Stimulated activated CD8-positive, alpha-beta memory T cell treated with anti-CD3 and anti-CD28 coated beads, Interleukin-4, amount 100 ng/mL, for 1 hour (primary cell): ENCODE measurements at places on chromosomes 3 and 15.

DNA sequence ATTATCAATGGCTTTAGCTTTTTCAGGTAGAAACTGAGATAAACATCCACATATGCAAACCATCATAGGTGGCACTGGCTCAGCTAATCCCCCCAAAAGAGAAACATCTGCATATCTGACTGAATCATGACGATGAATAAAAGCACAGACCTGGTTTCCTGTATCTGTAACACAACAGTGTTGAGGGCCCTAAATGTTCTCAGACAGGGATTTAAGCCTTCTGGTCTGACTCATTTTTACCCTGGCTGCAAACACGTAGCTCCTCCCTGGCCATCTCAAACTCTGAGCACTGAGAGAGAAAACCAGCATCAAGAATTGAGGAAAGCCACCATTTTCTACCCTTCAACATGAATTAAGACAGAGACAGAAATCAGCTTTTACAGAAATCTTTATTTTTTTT lies 35.2 kb downstream of the GLB1 start:
- DNase-seq = no peak

DNA sequence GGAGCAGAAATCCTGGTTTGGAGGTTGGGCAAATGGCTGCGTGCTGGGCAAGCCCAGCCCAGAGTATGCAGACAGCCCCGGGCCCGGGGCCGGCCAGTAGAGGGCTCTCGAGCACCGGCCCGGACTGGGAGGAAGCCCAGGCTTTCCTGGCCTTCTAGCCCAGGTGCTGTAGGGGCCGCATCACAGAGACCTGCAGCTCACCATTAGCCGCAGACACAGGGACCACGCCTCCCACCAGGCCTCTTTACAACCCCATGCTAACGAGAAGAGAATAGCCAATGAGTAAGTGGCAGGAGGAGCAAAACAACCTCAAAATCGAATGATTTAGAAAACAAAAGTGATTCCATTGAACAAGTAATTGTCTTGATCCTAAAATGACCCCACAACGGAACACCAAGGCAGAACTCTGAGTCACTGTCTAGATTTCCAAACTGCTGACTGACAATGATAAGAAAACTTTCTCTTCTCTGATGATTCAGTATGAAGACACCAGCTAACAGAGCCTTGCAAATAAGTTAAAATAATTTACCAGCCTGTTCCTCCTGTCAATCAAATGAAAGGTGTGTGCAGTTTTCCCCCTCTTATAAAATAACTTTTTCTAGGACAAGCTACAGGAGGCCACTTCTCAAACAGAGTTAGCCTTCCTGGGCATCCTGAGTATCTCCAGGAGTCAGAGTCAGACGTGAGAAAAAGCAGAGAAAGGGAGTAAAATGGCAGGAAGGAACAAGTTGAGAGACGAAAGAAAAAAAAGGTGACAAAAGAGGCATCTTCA lies 102.2 kb downstream of the DGKG start:
- no peak for DNase-seq

GRCh38 chr3:172065527-172065926 lies 26.1 kb downstream of the FNDC3B start:
- DNase-seq = no peak

- no peak for DNase-seq
Measured at GRCh38 chr15:39530480-39531342, 50.2 kb upstream of the THBS1 start.

DNA sequence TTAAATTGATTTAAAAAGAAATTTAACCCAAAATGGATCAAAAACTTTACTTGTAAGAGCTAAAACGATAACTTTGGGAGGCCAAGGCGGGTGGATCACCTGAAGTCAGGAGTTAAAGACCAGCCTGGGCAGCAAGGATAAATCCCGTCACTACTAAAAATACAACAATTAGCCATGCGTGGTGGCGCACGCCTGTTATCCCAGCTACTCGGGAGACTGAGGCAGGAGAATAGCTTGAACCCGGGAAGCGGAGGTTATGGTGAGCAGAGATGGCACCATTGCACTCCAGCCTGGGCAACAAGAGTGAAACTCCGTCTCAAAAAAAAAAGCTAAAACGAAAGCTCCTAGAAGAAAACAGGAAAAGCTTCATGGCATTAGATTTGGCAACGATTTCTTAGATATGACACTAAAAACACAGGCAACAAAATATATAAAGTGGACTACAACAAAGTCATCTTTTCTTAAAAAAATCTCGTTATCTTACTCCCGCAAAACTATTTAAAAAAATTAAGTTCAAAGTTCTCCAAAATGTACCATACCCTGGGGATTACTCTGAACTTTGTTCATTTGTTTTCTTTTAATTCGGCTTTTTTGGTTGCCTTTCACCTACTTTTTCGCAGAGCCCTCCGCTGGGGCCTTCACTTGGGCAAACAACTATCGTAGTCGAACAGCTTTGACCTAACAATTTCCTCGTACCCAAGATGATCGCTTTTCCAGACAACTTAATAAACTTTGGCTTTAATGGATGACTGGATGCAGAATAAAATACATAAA lies 2.9 kb downstream of the HDDC3 start:
- no peak for DNase-seq

- DNase-seq = no peak
Measured at GRCh38 chr3:8937064-8938020, 25.9 kb downstream of the RAD18 start.

GRCh38 chr3:10985181-10985580 lies 7.4 kb upstream of the SLC6A1 start:
- no peak for DNase-seq
